ENCODE measurements at places on chromosomes 7 and 10.

DNA sequence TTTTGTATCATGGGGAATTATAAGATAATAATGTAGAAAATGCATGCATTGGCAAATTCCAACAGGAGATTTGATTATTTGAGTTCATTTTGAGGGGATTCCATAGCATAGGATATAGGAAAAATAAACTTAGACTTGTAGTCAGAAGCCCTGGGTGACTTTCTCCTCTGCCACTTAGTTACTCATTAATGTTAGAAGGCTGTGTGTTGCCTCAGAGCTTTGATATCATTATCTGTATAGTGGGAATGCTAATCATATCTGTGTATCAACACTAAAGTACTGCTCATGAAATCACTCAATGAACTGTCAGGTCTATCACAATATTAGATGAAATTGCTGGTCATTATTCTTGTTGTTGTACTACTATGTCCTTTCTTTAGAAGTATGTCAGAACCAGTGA is 23.0 kb upstream of the TEX47 start:
- no peak for DNase-seq

GRCh38 chr7:79782256-79782655 is 328.8 kb upstream of the MAGI2 start:
- DNase-seq, result no peak

GRCh38 chr10:76115131-76115470 is 683.7 kb downstream of the LRMDA start:
- no peak for DNase-seq

- no peak for DNase-seq
Measured at GRCh38 chr10:15280462-15280861, 90.6 kb downstream of the FAM171A1 start.

DNA sequence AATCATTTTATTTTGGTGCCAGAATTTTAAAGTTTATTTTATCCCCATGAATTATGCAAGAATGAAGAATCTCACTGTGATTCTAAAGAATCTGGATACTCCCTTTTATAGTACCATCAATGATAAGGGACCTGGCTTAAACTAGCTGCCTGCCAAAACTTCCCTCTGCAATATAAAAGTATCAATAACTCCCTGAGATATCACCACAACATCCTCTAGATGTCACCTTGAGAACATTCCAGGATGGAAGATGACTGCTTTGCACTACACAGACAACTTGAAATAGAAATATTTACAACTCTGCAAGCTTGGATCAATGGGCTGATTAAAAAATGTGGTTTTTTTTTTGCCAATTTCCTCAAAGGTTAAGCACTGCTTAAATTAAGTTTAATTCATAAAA is 142.1 kb downstream of the SLC25A13 start:
- no peak for DNase-seq

DNA sequence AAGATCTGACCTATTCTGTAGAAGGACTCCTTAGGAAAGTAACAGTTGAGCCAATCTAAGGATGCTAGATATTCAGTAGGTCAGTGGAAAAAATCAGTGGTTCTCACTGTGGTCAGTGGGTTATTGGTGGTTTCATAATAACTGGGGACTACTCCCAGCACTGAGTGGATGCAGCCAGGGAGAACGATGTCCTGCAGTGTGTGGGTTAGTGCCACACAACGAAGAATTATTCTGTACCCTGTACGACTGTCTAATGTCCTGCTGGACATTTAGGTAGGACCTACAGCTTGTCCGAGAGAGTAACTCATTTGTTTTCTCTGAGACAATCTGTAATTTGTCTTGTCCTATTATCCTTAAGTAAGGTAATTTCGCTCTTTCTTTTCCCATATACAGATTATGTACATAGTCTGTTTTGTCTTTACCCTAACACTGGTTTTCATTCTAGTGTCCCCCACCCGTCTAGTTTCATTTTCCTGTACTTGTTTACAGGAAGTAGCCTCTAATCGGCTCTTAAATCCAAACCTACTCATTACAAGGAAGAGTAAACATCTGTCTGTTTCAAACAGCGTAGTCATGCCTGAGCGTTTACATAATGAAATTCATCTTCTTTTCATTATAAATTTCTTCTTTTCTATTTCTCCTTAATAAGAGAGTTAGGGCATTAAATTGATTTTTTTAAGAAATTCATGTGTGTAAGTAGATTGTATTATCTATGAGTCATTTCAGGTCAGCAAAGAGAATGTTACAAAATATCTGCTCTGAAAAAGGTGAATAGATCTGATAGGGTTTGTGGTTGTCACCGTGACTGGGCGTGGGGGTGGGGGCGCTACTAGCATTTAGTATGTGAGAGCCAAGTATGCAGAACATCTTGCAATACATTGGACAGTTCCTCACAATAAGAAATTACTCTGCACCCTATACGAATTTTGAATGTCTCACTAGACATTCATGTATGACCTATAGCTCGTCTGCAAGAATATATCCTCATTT is 8.3 kb upstream of the ZC3HAV1L start:
- no peak for DNase-seq

GRCh38 chr10:20114179-20114578 is 297.9 kb downstream of the PLXDC2 start:
- no peak for DNase-seq

DNA sequence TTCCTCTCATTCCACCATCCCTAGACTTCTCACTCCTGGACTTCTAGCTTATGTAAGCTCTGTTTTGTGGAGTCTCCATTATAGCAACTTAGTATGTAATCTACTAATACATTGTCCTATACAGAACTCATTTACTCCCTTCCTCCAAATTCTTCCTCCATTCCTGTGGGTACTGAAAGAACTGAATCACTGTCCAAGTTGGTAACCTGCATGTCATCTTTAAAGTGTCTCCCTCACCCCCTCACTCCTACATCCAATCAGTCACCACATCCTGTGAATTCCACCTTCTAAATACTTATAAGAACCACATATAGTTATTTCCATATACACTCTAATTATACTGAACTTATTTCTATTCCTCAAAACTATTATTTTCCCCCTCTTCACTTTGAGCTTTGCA is 20.3 kb downstream of the AASS start:
- DNase-seq, result no peak

- no peak for DNase-seq
Measured at GRCh38 chr7:47218378-47219176, 363.3 kb downstream of the TNS3 start.

DNA sequence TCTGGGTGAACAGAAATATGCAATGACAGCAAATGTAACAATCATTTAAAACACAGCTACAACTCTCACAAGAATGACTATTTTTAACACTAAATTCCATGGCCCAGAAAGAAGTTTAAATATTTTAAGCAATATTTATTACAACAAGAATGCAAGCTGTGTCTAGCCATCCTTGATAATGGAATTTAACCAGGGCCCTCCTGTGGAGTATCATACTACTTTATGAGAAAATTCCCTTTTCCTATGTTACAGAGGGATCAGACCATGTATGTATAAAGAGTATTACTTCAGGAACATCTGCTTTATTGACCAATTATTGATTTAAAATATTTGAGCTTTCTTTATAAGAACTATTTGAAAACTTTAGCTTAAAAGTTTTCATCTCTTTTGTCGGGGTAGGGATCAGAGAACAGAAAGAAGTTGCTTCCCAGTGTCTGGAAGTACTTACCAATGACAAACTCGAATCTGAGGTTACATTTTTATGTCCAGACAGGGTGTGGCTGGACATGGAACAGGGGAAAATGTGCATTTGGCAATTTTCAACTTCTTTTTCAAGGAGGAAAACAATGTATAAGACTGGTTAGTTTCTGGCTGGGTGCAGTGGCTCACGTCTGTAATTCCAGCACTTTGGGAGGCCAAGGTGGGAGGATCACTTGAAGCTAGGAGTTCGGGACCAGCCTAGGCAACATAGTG is 48.3 kb upstream of the NRBF2 start:
- DNase-seq, result no peak

DNA sequence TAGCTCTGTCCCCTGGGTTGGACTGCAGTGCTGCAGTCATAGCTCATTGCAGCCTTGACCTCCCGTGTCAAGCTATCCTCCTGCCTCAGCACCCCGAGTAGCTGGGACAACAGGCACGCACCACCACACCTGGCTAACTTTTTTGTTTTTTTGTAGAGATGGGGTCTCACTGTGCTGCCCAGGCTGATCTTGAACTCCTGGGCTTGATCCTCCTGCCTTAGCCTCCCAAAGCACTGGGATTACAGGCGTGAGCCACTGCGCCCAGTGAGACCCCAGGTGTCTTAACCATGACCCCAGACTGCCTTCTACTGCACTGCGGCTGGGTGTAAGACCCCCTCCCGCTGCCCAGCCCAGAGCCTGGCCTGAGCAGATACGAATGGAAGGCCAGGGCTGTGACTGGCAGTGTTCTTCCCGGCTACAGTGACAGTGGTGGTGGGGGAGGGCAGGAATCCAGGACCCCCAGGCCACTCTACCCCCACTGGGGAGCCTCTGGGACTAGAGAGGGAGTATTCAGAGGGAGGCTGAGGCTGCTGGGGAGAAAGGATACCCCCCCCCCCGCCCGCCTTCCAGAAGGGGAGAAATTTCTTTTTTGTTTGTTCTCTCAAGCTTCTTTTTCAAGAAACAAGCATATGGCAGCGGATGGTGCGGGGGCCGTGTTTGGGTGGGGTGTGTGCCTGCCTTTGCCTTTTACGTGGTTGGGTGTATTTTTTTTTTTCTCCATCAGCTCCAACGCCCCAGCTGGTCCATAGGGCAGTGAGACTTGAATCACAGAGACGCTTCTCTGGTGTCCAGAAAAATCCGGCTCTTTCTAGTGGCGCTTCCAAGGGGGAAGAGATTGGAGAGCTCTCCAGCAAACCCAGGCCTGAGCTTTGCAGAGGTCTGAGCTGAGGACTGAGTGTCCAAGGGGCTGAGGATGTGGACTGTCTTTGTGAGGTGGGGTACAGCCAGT is 36.6 kb downstream of the GTF2IRD1 start:
- no peak for DNase-seq

GRCh38 chr7:121941830-121942229 is 68.9 kb downstream of the PTPRZ1 start:
- no peak for DNase-seq

GRCh38 chr10:129471447-129472175 is 4.6 kb downstream of the MGMT start:
- no peak for DNase-seq

- DNase-seq, result no peak
Measured at GRCh38 chr7:121202125-121202524, 126.7 kb upstream of the WNT16 start.

GRCh38 chr7:50119815-50120637 is 27.0 kb upstream of the ZPBP start:
- no peak for DNase-seq

GRCh38 chr10:5460468-5461202 is 38.7 kb downstream of the CALML5 start:
- DNase-seq, result no peak

GRCh38 chr7:158396301-158396905 is 191.2 kb downstream of the PTPRN2 start:
- DNase-seq, result no peak

DNA sequence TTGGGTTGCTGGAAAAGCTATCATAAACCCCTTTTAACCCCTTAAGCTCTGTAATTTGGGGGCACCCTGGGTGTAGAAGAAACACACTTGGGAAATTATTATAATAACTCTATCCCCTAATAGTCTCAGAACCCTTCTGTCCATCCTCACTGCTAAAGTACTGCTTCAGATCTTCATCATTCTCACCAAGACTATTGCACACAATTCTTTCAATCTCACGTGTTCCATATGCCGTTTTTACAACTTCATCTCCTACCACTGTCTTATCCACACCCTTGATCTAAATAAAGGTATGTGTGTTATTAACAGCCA is 15.8 kb downstream of the ANKRD22 start:
- no peak for DNase-seq

- DNase-seq, result no peak
Measured at GRCh38 chr10:97336446-97336845, 1.9 kb upstream of the FRAT2 start.

- DNase-seq, result no peak
Measured at GRCh38 chr10:73655990-73656298, at the start of gene SYNPO2L. Gene SYNPO2L (minus strand): TSS chr10:73656029. CDS start chr10:73655922, 107 bp downstream.

- no peak for DNase-seq
Measured at GRCh38 chr7:22561321-22561811, 61.4 kb upstream of the STEAP1B start.

DNA sequence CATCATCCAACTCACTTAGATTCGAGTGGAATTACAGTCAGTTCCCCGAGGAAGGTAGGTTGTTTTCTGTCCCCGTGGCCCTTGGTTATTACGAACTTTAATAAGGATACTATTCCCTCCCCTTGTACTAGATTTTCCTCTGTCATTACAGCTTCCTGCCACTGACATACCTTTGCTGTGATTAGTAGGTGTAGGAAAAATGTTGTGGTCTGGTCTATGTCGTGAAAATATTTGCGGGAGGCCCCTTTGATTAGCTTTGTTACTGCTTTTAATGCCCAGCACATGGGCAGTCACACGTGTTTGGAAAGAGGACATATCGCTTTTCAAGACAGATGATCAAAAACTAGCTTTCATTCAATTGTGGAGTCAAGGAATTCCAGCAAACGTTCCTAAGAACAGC is 92.2 kb downstream of the GATA3 start:
- DNase-seq, result no peak

- no peak for DNase-seq
Measured at GRCh38 chr10:4767033-4767814, 58.8 kb upstream of the AKR1E2 start.

DNA sequence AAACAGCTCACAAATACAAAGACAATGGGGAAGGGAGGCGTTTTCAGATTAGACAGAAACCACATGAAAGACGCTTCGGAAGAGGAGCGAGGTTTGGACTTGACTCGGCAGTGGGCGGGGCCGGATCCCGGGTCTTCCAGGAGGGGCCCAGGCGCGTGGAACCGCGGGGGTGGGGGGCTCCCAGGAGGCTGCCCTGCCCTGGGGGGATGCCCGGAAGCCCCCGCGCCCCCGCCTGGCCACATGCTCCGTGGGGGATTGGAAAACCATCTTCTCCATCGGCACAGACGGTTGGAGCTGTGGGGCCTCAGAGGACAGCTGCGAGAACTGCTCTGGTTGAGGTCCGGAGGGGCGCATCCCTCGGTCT is 186.0 kb upstream of the SHH start:
- no peak for DNase-seq

GRCh38 chr7:36459236-36459960 is 69.7 kb downstream of the ANLN start:
- DNase-seq, result no peak

GRCh38 chr7:91690541-91691070 is 189.9 kb downstream of the MTERF1 start:
- DNase-seq, result no peak

DNA sequence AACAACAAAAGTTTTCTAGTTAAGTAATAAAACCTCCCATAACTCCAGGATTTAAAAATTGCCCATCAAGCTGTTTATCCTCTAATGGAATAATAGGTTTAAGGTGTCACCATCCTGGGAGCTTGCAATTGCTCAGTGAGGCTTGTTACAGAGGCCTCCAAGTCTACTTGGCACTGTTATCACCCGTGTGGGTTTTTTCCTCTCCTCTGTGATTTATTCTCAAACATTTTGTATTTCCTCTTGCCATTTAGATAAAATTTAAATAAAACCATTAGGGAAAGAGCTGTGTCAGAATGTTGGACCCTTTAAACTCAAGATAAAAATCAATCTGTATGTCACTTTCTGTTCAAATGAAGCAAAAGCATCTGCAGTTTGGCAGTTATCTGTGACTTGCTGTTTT is 202.6 kb downstream of the GALNT17 start:
- no peak for DNase-seq

All from GM13976 (cell line).